ENCODE measurements at places on chromosomes 3 and 15.

- DNase-seq, result no peak
Measured at GRCh38 chr3:171374661-171375285, 85.4 kb downstream of the TNIK start.

DNA sequence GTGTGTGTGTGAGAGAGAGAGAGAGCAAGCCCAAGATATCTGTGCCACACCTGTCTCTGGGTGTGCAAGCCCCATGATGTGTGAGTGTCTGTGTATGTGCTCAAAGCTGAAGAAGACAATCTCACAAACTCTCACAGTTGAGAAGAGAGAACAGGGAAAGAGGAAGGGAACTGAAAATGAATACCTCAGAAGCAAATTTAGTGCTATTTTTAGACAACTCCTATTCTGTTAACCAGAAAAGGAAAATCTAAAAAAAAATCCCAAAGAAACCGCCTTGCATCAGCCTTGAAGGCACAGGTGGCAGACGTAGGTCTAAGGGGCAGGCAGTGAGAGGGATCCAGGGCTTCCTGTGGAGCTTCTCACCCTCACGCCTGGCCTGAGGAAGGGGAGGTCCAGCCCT, 47.8 kb downstream of the ATP2B2 start:
- no peak for DNase-seq

DNA sequence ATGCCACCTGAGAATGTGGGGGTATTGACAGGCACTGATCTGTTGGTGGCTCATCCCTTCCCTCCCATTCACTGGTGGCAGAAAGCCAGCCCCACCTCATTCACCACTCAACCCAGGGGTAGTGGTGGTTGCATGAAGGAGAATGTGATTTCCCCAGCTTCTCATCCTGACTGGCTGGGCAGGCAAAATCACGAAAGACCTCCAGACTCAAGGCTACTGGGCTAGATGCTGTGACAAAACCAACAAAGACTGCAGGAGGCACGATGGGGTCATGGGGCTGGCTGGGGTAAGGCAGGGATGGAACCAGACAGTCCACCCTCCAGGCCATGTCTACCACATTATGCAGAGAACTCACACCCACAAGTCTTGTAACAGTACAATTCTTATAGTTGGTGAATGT, 33.9 kb downstream of the FSTL1 start:
- no peak for DNase-seq

GRCh38 chr3:70233812-70234211, 78.6 kb downstream of the MDFIC2 start:
- no peak for DNase-seq

DNA sequence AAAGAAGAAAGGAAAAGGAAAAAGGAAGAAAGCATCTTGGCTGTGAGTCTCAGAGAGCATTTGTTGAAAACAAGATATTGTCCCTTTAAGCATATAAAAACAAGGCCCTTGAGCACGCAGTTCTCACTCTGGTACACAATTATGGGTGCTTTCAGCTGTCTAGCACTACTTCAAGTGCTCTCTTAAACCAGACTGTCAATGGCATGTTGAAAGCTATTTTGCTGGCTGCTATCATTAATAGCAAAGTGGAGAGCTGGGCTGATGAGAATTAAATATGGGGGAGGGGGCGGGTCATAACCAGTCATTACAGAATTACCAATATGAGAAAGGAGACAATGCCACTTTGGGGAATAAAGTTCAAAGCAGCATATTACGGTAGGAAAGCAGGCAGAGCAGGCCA, 9.3 kb downstream of the TLE3 start:
- no peak for DNase-seq

All from central memory CD4-positive, alpha-beta T cell (primary cell).